ENCODE measurements at places on chromosomes 2 and 18. TPM values are rescaled to one million over a fixed set of nuclear protein-coding genes. Genes with fewer than 3 reads are reported as not detected.

- no peaks in the 10 kb centered on the region for H3K4me1 ChIP-seq
- H3K27me3 ChIP-seq: no peaks in the 10 kb centered on the region
- H3K27ac ChIP-seq: no peak overlapping the region
- no peaks in the 10 kb centered on the region for H3K36me3 ChIP-seq
- no peak overlapping the region for H3K4me3 ChIP-seq
These were observed 14.2 kb upstream of the OXER1 start for GRCh38 chr2:42777883-42778805.

DNA sequence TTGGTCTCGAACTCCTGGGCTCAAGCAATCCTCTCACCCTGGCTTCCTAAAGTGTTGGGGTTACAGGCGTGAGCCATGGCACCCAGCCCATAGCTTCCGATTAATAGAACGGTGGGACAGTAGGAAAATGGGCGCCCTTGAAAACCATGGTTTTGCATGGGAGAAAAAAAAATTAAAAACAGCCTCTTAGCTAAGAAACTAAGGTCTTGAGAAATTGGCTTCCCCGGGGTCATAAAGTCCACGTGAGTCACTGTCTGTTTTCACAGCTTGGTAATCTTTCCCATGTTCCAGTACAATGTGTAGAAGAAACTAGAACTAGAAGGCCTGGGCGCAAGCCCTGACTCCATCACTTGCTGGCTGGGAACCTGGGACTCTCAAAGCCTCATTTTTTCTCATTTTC, 20.7 kb downstream of the B3GNT2 start:
- H3K4me3 ChIP-seq: no peak overlapping the region
- peaks cover 19% of the 10 kb centered on the region for H3K36me3 ChIP-seq
- DNase-seq: no peak
- H3K4me1 ChIP-seq: peaks cover 16% of the 10 kb centered on the region

- no peak overlapping the region for H3K4me3 ChIP-seq
- no peak for DNase-seq
- no peak overlapping the region for H3K27ac ChIP-seq
- no peaks in the 10 kb centered on the region for H3K4me1 ChIP-seq
- no peaks in the 10 kb centered on the region for H3K36me3 ChIP-seq
These were observed 187.5 kb downstream of the LTBP1 start for GRCh38 chr2:33134086-33134771.

GRCh38 chr2:160373666-160374065, 119.9 kb downstream of the RBMS1 start:
- H3K36me3 ChIP-seq: no peaks in the 10 kb centered on the region
- no peak overlapping the region for H3K4me3 ChIP-seq
- peaks cover 30% of the 10 kb centered on the region for H3K4me1 ChIP-seq

DNA sequence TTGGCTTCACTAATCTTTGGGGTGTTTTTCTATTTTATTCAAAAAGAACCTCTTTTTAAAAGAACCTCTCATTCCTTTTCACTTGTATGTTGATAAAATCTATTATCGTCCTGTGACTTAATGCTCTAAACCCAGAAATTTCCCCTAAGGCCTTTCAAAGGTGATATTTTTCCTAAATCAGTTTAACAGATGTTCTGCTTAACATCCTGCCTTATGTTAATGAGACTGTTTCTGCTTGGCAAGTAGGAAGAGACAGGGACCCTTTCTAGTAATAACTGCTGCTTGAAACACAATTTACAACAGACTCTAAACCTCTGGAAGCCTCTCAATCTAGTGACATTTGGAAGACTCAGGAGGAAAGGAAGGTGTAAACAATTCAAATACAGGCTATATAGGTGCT, 128.8 kb downstream of the KCNJ3 start:
- no peak overlapping the region for H3K4me3 ChIP-seq
- no peaks in the 10 kb centered on the region for H3K27me3 ChIP-seq
- no peaks in the 10 kb centered on the region for H3K36me3 ChIP-seq
- DNase-seq: no peak

DNA sequence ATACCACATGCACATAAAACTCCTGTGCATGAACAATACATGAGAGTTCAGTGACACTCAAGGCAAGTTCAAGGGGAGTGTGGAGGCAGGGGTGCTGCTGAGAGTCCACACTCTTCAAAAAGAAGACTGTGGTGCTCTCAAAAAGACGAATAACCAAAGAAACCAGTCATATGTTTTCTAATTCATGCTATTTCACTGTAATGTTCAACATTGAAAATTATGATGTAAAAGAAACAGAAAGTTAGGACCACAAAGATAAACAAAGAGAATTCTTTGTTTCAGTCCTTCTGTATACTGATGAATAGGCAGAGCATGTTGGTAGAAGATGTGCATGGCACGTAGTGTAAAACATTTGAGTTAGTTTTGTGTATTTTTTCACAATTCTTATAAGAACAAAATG, 864.2 kb upstream of the LRATD1 start:
- no peak for DNase-seq
- H3K4me1 ChIP-seq: no peaks in the 10 kb centered on the region
- no peaks in the 10 kb centered on the region for H3K27me3 ChIP-seq
- H3K27ac ChIP-seq: no peak overlapping the region
- no peaks in the 10 kb centered on the region for H3K36me3 ChIP-seq

DNA sequence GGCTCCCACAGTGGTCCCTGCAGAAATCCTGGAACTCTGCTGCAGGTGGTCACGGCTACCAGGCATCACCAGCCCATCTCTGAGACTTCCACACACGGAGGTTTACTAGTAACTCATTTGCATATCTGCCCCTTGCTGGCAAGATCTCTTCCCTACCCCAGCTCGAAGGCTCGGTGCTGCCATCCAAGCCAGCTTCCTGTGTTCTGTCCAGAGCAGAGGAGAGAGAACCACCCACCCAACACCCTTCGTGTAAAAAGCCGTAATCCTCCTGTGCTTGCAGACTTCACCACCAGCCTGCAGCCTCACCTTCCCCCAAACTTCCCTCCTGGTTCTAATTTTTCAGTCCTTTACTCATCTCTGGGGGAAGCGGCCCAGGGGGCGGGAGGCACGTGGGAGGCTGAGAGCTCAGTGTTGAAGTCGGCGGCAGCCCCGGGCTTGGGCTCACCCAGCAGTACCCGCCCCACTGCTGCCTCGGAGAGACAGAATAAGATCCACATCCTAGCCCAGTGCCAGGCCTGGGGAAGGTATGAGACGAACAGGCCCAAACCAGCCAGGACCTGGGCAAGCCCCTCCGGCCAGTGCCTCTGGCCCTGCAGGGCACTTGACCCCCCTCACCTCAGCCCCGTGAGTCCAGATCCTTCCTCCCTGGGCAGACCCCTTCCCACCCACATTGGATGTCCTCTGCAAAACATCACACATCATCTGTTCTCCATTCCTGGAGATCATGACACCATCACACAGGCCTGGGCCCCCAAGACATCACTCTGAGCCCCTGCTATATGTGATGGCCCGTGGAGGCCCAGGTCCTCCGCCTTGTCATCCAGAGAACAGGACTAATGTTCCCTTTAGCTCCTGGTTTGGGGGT, 145.8 kb upstream of the ID2 start:
- peaks cover 5% of the 10 kb centered on the region for H3K4me1 ChIP-seq
- no peak overlapping the region for H3K4me3 ChIP-seq
- no peak overlapping the region for H3K27ac ChIP-seq
- no peaks in the 10 kb centered on the region for H3K27me3 ChIP-seq
- no peak for DNase-seq

DNA sequence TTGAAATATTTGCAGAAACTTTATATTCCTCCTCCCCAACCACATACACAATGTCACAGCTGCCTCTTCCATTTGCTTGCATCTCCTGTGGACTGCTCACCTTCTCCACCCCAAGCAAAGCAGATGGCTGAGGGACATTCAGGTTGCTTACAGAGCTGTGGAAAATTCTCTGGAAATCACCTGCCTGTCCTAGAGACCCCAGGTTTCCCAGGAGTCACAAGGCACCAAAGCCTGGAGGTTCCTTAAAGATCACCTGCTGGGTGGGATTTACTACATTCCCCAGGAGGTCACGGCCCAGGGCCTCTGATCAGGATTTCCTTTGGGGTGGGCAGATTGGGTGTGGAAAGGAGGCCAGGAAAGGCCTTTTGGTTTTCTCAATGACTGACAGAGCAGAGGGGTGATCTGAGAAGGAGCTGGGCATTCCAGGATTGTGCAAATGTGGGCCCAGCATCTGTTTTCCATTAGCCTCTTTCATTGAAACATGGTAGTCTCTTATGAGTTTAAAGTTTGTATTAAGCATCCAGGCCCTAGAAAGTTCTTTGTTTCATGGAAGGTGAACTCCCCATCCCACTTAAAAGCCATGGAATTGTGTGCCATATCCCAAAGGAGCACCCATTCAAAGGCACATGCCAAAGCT, 410.7 kb upstream of the TNP1 start:
- no peaks in the 10 kb centered on the region for H3K4me1 ChIP-seq
- H3K27me3 ChIP-seq: no peaks in the 10 kb centered on the region
- no peaks in the 10 kb centered on the region for H3K36me3 ChIP-seq
- no peak overlapping the region for H3K4me3 ChIP-seq

DNA sequence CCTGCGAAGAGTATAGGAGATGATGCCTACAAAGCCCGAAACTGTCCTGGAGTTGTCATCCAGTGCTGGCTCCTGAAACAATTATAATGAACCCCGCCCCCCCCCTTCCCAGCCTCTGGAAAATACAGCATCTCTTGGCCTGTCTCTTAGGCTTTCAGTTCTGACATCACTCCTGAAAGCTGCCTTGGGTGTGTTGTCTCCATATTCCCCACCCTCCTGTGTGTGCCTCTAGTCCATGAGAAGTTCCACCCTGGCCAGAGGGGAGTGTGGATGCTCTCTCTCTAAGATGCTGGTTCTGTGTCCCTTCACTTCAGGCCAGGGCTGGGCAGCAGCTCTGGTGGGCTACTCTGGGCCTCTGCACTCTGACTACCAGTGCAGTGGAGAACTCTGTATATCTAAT, 58.9 kb upstream of the TGFA start:
- no peak for DNase-seq
- H3K27me3 ChIP-seq: no peaks in the 10 kb centered on the region
- H3K4me3 ChIP-seq: no peak overlapping the region
- H3K4me1 ChIP-seq: no peaks in the 10 kb centered on the region
- H3K36me3 ChIP-seq: no peaks in the 10 kb centered on the region

DNA sequence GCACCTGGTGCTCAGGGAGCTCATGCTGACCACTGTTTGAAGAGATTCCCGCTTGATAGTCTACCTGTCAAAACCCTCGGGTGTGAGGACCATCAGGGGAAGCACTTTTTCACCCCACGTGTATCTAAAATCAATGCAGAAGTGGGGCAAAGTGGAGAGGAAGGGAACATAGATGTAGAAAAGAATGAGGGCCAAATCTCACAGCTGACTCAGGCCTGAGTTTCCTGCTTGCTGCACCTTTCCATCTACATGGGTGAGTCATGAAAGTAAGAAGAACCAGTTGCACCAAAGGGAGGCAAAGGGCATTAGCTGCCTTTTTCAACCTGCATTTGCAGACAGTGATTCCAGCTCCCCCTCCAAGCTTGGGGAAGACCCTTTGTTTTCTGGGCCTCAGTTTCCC, 100.2 kb upstream of the MYCN start:
- H3K4me3 ChIP-seq: no peak overlapping the region
- no peaks in the 10 kb centered on the region for H3K4me1 ChIP-seq
- H3K27me3 ChIP-seq: no peaks in the 10 kb centered on the region
- DNase-seq: no peak

DNA sequence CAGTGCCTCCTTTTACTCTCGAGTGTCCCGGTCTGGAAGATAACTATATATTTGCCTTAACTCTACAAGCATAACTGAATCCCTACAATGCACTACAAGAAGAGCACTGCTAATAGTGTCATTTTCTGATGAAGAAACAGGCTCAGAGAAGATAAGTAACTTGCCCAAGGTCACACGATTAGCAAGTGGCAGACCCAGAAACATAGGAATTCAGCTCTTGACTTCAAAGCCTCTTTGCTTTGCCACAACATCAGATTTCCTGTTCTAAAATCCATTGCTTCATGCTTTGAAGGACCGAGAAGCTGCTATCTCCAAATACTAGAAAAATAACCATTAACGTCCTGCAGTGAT, 65.6 kb downstream of the HS1BP3 start:
- DNase-seq: no peak
- no peaks in the 10 kb centered on the region for H3K36me3 ChIP-seq
- no peaks in the 10 kb centered on the region for H3K27me3 ChIP-seq
- H3K4me3 ChIP-seq: no peak overlapping the region
- no peaks in the 10 kb centered on the region for H3K4me1 ChIP-seq

DNA sequence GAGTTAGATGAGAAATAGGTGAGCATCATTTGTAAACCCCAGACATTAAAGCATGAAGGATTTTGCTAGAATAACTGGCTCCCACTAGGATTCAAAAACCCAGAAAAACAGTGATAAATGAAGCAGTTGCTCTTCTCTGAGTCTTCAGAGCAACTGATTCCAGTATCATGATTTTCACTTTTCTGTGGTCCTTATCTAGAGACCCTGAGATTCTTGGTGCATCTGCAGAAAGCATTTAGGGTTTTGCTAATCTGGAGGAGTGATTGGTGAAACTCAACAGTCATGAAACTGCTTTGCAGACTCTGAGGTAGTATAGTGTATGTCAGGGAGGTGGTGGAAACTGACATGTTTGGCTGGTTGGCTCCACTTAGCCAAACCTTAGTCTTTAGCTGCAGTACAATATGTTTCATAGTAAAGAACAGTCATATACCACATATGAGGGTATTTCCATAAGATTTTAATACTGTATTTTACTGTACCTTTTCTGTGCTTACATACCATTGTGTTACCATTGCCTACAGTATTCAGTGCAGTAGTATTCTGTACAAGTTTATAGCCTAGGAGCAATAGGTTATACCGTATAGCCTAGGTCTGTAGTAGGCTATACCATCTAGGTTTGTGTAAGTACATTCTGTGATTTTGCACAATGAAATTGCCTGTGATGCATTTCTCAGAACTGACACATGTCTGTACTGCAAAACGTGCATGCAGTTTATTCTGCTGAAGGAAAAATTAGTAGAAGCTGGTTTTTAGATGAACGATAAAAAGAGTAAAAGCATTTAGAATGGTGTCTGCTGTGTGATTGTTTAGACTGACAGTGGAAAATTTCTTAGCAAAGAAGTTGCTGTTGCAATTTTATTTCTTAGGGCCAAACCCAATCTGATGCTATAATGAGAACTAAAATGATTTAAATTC, 23.8 kb downstream of the EML4 start:
- H3K36me3 ChIP-seq: no peaks in the 10 kb centered on the region
- H3K27me3 ChIP-seq: no peaks in the 10 kb centered on the region
- H3K4me1 ChIP-seq: peaks cover 7% of the 10 kb centered on the region
- no peak overlapping the region for H3K27ac ChIP-seq
- no peak overlapping the region for H3K4me3 ChIP-seq

GRCh38 chr2:234378440-234378839, 118.4 kb downstream of the ARL4C start:
- DNase-seq: no peak
- H3K27ac ChIP-seq: peak overlapping the region; percentile 55
- peaks cover 20% of the 10 kb centered on the region for H3K4me1 ChIP-seq
- no peak overlapping the region for H3K4me3 ChIP-seq
- no peaks in the 10 kb centered on the region for H3K27me3 ChIP-seq
- H3K36me3 ChIP-seq: no peaks in the 10 kb centered on the region

HOXD8 gene
- 1.5 TPM for total RNA-seq

TXNDC2 gene
- total RNA-seq: not detected

SRD5A2 gene
- total RNA-seq: 0.28 TPM

SERPINB8 gene
- total RNA-seq: 7.0 TPM
